KG1 (cell line): ENCODE measurements at places on chromosomes 3 and 15.
A peak's percentile ranks its signal among the peaks of the same experiment; 100 is the strongest.

- DNase-seq: no peak
Observed at GRCh38 chr15:77643764-77644163, 11.1 kb upstream of the LINGO1 start.

DNA sequence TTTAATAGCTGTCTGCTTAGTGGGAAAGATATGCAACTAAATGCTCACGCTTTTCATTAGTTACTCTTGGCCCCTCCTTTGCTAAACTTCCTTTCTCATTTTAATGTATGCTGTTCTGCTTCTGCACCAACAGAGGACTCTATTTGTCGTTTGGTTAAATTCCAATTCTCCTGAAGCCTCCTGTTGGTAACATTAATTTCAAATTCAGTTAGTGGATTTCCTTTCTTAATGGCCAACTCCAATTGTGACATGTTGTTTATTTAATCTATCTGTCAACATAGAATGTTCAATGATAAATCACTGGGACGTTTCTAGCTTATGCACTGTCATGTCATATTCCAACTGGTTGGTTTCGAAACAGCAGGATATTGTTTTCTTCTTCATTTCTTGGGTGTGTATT, 467.4 kb upstream of the BCHE start:
- DNase-seq: no peak

DNA sequence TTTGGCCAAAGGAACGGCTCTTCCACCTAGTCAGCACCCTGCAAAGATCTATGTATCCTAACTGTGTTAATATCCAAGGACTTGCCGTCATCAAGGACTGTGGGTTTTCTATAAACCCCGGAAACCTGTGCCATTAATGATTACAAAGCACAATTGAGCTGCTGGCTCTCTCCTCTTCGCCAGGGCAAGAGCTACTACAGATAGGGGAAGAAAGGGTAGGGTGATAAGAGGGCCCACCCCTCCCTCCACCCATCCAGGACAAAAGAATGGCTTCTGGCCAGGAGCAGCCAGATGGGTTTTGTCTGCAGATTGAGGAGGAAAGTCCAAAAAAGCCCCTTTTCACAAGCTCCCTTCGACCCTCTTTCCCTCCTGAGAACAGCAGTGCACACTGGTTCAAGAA, 9.9 kb downstream of the RFT1 start:
- DNase-seq: no peak

GRCh38 chr3:156483961-156484787, 70.7 kb downstream of the SSR3 start:
- peak; percentile 56 for DNase-seq

DNA sequence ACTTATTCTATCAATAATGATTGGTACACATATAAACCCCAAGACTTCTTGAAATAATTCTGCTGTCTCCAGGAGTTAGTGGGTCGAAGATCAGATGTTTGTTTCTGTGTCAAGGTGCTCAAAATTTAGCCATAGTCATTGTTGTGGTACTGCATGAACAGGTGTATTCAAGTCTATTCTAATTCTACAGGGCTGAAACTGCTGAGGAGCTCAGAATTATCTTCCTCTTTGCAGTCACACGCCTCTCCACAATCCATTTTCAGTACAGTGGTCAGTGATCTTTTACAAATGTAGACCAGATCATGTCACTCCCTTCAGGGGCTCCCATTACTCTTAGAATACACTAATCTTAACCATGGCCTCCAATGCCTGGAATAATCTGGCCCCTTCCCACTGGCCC, 527.5 kb downstream of the NTRK3 start:
- DNase-seq: no peak

- DNase-seq: peak; percentile 7
Observed at GRCh38 chr3:146065573-146066006, 95.4 kb downstream of the PLOD2 start.

DNA sequence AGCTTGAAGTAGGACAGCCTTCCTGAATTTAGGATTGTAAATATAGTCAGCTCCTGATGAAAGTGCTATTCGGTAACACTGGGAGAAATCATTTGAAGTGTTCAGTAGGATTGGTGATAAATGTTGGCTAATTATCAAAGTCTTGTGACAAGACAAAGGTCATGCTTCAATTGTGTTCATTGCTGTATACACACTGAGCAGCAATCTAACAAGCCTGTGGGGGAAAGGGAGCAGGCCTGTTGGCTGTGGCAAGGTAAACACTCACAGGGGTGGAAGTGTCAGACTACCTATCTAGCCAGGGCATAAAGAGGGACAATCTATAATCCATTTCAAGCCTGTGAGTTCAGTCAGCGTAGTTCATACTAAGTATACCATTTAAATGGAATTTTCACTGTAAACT, 111.0 kb upstream of the MANF start:
- no peak for DNase-seq

DNA sequence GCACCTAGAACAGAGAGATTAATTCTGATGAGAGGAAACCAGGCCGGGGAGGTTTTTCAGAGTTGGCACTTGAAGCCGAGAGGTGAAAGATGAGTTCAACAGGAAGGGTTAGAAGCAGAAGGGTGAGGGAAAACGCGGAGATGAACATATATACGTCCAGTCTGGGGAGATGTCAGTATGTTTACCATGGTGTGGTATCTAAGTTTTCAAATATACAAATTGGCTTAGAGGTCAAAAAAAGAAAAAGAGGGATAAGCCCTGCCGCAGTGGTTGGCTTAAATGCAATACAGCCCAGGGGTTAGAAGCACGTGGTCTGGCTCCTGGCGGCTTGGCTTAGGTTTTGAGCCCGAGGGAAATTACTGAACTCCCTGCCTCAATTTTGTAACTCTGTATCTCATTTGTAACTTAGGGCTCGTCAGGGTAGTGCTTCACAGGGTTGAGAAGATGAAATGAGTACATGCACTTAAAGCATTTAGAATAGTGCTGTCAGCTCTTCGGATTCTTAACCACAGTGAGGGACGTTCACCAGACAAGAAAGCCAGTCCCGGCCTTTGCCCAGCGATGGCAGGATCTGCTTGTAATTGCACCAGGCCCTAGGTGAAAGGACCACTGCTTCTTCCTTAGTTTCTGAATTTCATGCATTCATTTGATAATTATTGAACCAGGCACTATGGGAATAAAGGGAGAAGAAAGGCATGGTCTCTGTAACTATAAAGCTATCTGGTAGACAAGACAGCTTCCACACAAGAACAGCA, 6.4 kb downstream of the HES1 start:
- DNase-seq: no peak

- DNase-seq: no peak
Observed at GRCh38 chr3:16658004-16658924, 53.0 kb upstream of the DAZL start.

DNA sequence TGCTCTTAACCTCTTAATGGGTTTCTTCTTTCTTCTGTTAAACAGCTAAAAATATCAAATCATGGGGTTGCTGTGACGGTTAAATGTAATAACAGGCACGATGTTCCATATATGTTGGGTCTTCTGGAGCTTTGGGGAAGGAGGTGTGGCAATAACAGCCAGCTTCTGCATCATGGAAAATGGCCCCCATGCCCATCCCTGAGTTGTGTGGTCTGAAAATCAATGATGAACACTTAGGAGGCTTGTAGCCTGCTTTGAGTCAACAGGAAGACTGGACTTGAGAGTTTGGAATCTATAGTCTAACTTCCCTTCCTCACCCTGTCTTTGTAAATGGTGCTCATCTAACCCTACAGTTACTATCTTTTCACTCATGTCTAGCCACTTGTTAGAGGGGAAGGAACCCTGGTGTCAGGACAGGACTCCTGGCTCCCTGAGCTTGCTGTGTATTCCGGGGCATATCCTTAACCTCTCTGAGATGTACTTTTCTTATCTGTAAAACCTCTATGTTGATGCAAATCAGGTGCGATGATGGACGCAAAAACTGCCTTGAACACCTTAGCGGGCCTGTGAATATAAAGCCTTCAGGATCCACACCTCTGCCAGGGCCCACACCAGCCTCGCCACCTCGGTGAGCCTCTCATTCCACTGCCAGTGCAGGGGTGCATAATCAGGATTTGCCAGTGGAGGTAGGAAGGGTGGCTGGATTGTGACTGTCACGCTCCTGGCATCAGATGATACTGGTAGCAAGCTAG, 27.5 kb downstream of the SMAD3 start:
- no peak for DNase-seq

- DNase-seq: no peak
Observed at GRCh38 chr3:164048451-164048850, 1029.8 kb downstream of the SI start.

DNA sequence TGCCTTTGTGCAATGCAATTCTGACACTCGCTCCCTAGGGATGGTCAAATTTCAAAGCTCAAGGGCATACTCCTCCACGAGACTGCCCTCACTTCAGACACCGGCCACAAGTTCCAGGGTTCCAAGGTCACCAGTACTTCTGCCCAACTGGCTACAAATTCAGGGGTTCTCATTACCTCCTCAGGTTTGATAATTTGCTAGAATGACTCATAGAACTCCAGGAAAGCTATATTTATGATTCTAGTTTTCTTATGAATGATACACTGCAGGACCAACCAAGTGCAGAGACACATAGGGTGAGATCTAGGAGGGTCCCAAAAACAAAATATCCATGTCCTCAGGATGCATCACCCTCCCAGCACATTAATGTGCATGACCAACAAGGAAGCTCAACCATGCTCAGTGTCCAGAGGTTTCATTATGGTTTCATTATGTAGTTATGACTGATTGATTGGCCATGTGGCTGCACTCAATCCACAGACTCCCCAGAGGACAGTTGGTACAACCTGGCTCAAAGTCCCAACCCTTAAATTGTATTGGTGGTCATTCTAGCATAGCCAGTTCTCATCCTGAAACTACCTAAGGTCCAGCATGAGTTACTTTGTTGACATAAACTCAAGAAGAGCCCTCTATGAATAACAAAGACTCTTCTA, 170.4 kb upstream of the LRRN1 start:
- no peak for DNase-seq

DNA sequence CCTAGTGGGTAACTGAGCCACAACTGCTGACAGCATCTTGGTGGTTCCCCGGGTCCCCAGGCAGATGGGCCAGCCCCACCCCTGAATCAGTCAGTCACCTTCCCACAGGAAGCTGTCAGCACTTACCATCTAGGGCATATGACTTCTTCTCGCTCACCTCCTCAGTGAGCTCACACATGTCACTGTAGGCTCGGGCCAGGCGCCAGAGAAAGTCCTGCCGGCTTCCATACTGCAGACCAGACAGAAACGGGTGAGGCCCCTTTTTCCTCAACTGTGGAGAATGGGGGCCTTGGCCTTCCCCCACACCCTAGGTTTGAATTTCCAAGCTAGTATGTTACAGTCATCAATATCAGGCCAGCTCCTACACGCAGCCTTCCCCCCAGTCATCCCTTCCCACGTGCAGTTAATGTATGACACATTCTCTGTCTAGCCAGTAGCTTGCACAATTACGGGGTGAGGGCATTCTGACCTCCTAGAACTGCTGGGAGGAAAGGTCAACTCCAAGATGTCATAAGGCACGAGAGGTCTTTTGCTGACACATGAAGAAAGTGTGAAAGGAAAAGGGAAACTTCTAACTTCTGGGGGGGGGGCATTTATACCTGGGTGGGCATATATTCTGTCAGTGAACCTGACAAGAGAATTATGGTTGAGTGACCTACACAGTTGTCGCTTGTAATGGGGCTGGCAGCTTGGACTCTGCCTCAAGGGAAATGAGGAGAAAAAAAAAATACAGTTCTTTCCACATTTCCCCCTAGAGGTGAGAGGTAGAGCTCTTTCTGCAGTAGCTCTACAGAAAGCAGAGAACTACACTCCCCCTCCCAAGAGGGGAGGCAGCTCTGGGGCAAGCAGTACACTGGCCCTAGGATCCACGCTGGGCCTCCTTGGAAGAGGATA, 10.9 kb downstream of the RMDN3 start:
- no peak for DNase-seq

- no peak for DNase-seq
Observed at GRCh38 chr3:101077361-101078011, 84.3 kb upstream of the ABI3BP start.

- DNase-seq: no peak
Observed at GRCh38 chr15:47954196-47954595, 166.6 kb upstream of the SLC24A5 start.

DNA sequence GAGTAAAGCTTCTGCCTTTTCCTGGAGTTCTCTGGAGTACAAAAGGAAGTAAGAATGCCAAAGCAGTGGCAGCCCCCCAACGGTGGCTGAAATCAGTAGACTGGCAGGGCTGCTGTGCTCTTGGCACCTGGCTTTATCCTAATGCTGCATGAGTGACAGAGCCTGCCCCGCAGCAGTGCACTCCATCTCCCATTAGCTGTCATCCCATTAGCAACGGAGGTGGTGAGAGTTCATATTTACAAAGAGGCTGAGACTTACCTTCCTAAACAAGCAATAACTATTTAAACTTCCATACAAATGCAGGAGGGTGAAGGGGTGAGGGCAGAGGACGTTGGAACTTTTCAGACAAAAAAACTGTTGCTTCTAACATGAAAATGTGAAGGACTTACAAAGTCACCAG, 51.9 kb downstream of the SERPINI1 start:
- DNase-seq: no peak

DNA sequence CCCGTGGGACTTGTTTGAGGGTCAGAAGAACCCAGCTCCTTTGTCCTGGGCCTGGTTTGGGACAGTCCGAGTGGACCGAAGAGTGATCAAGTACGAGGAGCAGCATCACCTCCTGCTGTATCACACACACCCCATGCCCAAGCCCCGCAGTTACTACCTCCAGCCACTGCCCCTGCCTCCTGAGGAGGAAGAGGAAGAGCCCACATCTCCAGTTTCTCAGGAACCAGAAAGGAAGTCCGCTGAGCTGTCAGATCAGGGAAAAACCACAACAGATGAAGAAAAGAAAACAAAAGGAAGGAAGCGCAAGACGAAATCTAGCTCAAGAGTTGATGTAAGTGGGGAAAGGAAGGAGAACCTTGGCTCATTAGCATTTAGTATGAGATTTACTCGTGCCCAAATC, 3.3 kb upstream of the P2RY12 start:
- no peak for DNase-seq
